ENCODE measurements at places on chromosomes 3 and 15. TPM values are rescaled to one million over a fixed set of nuclear protein-coding genes. Genes with fewer than 3 reads are reported as not detected.

SPSB4 gene
- 2.9 TPM for total RNA-seq

CGGBP1 gene
- total RNA-seq: 72.9 TPM

CYP11A1 gene
- total RNA-seq: not detected

CPEB1 gene
- 10.8 TPM for total RNA-seq

DUOXA2 gene
- not detected for total RNA-seq

SLC15A2 gene
- not detected for total RNA-seq

CTDSPL gene
- 26.7 TPM for total RNA-seq

USP50 gene
- total RNA-seq: not detected

STRIT1 gene
- not detected for total RNA-seq

SEMA3F gene
- 3.5 TPM for total RNA-seq

CHRNA3 gene
- 0.14 TPM for total RNA-seq

GOLIM4 gene
- 55.2 TPM for total RNA-seq

TJP1 gene
- 41.7 TPM for total RNA-seq

SHC4 gene
- 0.84 TPM for total RNA-seq

PSMD6 gene
- 176 TPM for total RNA-seq

ARID3B gene
- total RNA-seq: 1.5 TPM

SH2D7 gene
- total RNA-seq: not detected

NR1I2 gene
- total RNA-seq: not detected

Data from A172 (cell line).